Left renal cortex interstitium (tissue), 4 donors: ENCODE measurements at places on chromosomes 6 and 20. TPM values are rescaled to one million over a fixed set of nuclear protein-coding genes. Genes with fewer than 3 reads are reported as not detected.

SPEF1 gene
- 2.7 TPM for polyA plus RNA-seq

IL17A gene
- not detected for polyA plus RNA-seq

PRR18 gene
- 0.14 TPM for polyA plus RNA-seq

CTAGE9 gene
- polyA plus RNA-seq: 0.53 TPM

CGA gene
- 0.42 TPM for polyA plus RNA-seq

BCLAF1 gene
- 240 TPM for polyA plus RNA-seq

DNAH8 gene
- 0.57 TPM for polyA plus RNA-seq

VGLL2 gene
- polyA plus RNA-seq: not detected
